Putamen (tissue), 1 donor: ENCODE measurements at places on chromosomes 4 and X.

GRCh38 chrX:141455103-141455502, 129.4 kb downstream of the SPANXA1 start:
- DNase-seq: no peak

- no peak for DNase-seq
Measured at GRCh38 chrX:83469551-83469950, 38.5 kb upstream of the POU3F4 start.

DNA sequence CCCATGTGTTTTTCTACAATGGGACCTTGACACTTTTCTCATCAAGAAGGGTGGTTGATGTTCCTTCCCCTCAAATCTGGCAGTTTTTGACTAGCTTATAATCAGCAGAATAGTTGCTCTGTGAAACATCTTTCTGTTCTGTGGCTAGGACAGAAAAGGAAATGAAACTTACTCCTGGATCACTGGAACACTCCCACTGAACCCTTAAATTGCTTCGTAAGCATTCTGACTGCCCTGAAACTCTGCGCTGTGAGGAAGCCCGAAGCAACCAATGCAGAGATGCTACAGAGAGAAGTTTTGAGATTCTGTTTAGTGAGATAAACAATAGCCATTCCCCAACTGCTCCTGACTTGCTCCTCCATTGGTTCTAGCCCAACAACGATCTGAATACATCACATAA, 602.2 kb downstream of the CENPC start:
- peak; percentile 39 for DNase-seq

DNA sequence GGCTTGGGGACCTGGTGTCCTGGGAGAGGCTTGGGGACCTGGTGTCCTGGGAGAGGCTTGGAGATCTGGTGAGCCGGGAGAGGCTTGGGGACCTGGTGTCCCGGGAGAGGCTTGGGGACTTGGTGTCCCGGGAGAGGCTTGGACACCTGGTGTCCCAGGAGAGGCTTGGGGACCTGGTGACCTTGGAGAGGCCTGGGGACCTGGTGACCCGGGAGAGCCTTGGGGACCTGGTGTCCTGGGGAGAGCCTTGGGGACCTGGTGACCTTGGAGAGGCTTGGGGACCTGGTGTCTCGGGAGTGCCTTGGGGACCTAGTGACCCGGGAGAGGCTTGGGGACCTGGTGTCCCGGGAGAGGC, 12.6 kb downstream of the SHOX start:
- no peak for DNase-seq

GRCh38 chr4:133403913-133404312, 254.8 kb downstream of the PCDH10 start:
- DNase-seq: no peak

GRCh38 chrX:38156838-38157237, 63.8 kb downstream of the SRPX start:
- no peak for DNase-seq

GRCh38 chr4:77505275-77505957, 100.2 kb upstream of the CXCL13 start:
- no peak for DNase-seq

DNA sequence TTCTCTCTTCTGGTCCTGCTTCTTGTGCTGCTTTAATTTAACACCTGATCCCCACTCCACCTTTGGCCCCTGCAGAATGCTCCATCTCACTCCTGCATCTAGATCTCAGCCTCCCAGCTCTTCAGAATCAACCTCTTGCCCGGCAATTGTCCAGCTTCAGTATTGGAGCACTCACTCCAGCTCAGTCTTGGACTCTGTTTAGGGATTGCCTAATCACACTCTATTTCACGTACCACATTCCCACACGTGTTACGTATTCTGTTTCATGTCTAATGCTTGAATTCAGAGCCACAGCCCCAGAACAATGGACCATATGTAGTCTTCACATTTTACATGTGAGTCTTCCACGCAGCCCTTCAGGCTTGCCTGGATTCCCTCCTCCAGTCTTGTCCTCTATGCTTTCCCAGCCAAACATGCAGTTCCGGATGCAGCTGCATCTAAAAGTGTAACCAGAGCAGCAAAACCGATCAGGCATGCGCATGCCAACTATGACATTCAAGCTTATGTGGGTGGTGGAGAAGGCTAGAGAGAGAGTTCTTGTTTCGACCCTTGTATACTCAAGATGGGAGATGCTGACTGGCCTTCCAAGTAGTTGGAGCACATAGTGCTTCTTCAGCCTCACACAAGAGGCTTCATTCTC, 105.2 kb upstream of the FAM9A start:
- no peak for DNase-seq

- no peak for DNase-seq
Measured at GRCh38 chrX:15594371-15594770, 6.4 kb downstream of the ACE2 start.

GRCh38 chrX:108123591-108124366, 32.2 kb downstream of the ATG4A start:
- DNase-seq: no peak

DNA sequence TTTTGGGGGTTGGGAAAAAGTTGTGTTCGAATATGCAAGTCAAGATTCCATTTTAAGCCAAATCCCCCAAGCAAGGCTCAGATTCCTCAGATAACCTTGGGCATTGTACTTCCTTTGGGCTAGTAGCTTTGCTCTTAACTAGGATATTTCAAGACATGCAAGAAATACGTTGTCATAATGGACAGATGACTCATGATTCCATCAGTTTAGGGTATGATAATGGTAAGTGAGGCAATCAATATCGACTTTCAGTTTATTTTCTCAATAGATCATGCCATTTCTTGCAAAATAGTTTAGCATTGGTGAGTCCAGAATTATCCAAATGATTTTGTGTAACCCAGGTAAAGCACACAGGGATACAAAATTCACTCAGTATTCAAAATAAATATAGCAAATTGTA, 25.4 kb downstream of the CFAP299 start:
- DNase-seq: no peak

DNA sequence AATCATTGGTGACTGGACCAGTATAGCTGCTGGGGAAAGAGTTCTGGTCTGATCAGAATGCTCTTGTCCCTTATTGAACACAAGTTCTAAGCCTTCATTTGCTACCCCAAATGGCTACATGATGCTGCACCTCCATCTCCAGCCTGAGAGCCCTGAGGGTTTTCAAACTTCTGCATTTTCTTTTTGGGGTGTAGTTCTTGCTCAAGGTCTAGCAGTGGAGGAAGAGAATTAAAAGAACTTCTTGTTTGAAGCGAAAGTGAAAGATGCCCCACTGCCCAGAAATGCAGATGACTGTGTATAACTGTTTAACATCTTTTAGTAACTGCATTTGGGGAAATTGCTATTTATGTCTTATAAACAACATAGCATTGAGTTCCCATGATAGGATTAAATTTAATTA, 38.5 kb downstream of the LAMTOR3 start:
- DNase-seq: no peak

GRCh38 chr4:99008051-99008450, 12.5 kb downstream of the METAP1 start:
- DNase-seq: no peak

DNA sequence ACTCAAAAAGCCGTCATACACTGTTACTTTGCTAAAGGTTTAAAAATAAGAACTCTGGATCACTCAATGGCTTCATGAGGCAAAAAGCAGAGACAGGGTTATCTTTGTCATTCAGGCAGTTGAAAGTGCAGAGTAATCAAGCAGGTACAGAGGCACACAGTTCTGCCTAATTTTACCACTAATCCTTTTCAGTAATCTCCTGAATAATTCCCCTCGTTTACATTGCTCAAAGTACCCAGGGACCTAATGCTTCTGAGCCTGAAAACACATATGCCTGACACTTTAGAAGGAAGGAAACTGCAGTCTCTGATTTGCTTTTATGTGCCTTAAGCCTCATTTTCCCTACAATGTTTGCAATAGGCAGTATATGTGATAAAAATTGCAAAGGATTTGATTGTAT, 71.4 kb upstream of the TRAM1L1 start:
- DNase-seq: no peak
